ENCODE measurements at places on chromosomes 12 and 14.

DNA sequence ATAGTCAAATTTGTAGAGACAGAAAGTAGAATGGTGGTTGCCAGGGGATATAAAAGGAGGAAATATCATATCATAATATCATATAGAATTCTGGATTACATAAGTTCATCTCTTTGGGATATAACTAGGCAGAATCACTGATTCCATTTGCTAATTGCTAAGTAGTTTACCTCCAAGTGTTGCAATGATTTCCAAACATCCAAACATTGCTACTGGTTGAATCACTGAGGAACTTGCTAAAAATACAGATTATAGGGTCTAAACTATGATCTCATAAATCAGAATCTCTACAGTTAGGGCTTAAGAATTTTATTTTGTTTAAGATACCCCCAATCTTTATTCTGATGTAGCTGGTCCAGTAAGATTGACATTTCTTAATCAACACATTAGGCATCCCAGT is 16.1 kb upstream of the TAS2R42 start:
- DNase-seq, result no peak

GRCh38 chr14:100586403-100587085 is 673 bp downstream of the BEGAIN start:
- peak; percentile 49 for DNase-seq

DNA sequence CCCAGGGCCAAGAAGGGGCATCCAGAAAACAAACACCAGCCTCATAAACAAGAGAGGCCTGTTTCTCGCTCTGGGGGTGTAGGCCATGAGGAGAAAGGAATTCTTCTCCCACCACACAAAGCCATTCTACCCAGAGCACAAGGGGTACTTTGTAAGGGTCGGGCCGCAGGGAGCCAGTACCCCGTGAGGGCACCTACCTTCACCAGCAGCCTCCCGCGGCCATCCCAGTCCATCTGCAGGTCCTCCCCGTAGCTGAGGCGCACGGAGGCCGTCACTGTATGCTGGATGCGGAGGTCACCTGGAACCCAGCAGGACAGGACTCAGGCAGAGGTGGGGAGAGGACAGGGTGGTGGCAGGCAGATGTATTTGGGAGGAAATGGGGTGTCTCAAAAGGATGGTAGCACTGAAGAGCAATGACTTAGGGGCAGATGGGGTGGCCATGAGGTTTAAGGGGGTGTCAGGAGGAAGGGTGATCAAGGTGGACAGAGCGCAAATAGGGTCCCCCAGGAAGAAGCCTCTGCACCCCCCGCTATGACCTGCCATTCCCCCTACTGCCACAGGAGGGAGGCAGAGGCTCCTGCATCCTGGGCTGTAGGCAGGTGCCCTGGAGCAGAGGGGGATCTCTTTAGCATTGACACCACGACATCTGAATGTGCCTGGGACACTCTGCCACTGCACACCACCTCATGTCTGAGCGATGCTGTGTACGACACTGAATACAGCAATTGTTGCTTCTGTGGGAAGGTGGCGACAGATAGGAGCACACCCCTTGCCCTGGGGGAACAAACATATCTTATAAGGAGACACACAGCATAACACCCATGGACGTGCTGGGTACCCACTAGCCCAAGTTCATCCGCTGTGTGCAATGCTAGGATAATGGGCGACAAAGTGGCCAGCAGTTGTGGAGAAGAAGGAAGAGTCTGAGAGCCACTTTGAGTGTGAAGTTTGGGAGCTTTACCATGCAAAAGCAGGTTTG is 61.4 kb downstream of the VWF start:
- DNase-seq, result no peak

DNA sequence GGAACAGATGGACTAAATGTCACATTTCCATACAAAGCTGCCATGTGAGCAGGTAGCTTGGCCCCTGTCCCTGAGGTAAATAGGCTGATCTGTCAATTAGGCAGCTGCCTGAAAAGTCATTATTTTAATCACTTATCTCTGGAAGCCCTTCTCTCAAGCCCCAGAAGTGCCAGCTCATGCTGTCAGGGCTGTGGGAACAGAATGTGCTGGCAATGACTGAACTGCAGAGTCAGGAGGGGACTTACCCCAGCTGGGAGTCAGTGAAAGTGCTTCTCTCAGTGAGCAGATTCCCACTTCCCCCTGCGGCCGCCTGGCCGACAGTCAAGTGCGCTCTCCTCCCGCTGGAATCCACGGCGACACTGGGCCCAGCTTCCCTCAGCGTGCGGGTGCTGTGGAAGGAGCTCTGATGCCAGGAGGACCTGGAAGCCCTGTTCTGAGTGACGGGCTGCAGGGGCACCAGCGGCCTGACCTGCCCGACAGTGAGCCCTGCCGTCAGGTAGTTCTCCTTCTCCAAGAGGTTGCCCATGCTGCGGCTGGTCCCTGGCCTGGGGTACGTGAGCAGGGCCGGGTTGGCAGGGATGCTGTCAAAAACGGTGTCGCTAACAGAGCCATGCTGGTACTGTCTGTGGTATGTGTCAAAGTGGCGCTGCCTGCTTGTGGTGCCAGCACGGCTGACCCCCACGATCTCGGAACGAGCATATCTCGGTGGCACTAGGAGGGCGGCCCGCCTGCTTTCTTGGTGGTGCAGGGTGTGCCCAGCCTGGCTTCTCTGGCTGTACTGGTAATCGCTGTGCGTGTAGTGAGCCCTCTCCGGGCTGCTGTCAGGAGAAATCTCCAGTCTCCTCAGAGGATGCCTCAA is 18.7 kb downstream of the PKP2 start:
- DNase-seq, result peak; percentile 43

DNA sequence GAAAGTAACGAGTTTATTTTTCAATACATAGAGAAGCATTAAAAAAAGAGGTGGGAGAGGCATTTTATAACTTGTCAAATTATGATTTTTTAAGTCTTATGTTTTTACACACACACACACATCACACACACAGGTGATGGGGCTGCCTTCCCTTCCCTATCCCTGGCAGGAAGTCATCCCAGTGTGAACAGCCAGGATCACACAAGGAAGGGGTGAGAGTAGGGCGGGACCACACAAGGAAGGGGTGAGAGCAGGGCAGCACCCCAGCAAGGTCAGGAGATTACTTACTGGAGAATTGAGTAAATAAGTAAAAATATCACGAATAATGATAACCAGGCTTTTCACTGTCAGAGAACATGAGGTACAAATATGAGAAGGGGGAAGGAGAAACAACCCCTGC is 372.6 kb downstream of the SEC23A start:
- DNase-seq, result no peak

GRCh38 chr12:130625201-130625600 is 90.9 kb downstream of the RIMBP2 start:
- DNase-seq, result no peak

DNA sequence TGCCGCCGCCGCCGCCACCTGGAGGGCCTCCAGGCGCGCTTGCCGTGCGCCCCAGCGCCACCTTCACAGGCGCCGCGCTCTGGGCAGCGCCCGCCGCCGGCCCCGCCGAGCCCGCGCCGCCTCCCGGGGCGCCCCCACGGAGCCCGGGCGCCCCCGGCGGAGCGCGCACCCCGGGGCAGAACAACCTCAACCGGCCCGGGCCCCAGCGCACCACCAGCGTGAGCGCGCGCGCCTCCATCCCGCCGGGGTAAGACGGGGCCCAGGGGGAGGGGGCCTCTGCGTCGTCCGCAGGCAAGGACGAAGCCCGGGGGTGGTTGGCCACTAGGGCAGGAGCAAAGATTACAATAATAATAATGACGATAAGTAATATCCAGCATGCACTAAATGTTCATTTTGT is 21.3 kb downstream of the DTX1 start:
- no peak for DNase-seq

- DNase-seq, result no peak
Measured at GRCh38 chr14:28926122-28926521, 159.5 kb downstream of the FOXG1 start.

- no peak for DNase-seq
Measured at GRCh38 chr14:37616853-37617252, 21.4 kb downstream of the TTC6 start.

- no peak for DNase-seq
Measured at GRCh38 chr14:92964124-92965109, 41.5 kb downstream of the CHGA start.

DNA sequence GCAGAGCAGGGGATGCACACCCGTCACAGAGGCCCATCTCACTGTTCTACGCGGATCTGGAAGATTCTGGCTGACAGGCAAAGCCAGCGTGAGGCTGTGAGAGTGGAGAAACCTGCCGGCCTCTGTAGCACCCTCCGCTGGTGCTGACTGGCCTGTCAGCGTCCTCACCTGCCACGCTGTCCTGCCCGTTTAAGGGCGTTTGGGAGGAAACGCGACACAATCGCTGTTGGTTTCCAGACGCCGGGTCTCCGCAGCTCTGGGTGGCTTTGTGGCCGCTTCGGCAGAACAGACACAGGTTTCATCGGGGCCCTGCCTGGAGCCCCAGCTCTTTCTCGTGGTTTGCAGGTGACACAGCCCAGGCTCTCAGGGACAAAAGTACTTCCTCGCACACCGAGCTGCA is 70.6 kb downstream of the NOC4L start:
- no peak for DNase-seq

DNA sequence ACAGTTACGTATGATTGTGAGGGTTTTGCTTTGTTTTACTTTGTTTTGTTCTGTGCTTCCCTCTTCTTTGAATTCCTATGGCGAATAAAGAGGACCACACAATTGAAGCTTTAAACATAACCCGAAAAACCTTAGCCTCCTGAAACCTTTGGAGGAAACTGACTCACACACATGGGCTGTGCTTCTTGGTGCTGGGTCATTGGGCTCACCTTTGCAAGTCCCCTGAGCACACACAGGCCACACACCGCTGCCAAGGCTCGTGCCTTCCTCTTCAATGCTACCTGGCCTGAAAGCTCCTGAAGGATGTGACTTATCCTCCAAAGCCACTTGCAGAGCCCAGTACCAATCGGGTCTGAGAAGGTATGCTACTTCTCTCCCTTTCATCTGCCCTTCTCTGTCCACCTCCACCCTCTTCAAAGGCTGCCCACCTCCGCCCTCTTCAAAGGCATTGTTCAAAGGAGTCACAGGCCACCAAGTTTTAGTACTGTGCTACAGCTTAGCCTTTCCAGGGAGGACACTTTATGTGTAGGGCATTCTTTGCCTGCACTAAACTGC is 114.6 kb downstream of the FOXN3 start:
- no peak for DNase-seq

DNA sequence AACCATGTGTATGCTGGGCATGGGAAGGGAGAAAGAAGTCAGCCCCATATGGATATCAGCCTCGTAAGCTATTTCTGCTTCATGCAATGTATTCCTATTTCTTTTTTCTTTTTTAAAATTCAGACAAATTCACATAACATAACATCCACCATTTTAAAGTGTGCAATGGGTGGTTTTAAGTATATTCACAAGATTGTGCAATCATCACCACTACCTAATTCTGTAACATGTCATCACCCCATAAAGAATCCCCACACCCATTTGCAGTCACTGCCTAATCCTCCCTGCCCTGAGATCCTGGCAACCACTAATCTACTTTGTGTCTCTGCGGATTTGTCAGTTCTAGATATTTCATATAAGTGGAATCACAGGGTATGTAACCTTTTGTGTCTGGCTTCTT is 9.5 kb downstream of the POMT2 start:
- no peak for DNase-seq

- DNase-seq, result peak; percentile 13
Measured at GRCh38 chr14:45089813-45090212, 5.9 kb downstream of the PRPF39 start.

DNA sequence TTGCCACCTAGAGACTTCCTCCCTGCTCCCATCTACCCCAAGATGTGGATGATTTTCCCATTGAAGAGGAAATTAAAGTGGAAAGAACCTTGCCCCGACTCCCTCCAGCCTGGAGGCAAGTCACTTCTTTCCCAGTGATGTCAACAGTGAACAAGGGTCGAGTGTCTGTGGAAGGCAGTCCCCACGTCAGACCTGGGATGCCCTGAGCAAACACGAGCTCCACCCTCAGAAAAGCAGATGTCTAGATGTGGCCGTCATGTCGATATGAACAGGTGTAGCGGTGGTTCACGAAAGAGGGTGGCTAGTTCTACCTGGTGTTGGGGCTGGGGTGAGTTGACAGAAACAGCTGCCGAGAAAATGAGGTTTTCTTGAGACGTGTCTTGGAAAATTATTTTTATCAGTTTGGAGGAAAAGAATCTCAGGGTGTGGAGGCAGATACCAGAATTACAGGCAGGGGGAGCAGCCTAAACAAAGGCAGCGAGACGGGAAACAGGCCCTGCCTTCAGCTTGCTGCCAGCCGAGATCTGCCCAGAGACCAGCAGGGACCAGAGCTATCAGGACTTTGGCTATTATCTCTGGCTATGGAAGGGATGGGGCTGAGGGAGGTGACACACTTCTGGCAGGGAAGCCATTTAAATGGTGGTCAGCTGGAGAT is 25.9 kb downstream of the SYNDIG1L start:
- DNase-seq, result no peak

DNA sequence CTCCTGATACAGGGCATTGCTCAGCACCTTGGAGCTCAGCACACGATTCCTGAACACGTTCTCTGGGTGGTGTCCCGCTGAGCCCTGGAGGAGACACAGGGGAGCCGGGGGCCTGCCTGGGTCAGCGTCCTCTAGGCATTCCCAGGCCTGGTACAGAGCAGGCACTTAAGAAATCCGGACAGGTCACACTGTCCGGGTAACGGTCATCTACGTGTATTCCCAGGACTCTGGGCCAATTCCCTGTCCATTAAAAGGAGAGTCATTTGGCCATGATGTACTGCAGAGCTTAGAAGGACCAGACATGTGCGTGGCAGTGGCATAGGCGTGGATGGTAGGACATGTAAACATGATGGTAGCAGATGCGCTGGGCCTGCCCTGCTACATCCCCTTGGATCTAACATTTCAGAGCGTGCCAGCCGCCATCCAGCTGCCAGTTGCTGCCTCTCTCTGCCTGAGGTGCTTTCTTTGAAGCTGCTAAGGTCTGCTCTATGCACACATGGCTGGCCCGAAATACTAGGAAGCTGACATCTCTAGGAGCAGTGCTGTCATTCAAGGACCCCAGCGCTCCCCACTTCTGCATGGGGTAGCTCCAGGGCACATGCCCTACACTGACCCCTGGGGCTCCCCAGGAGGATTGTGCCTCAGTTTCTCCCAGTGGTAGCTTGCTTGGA is 273.1 kb upstream of the RTL1 start:
- DNase-seq, result no peak

All from inflammatory macrophage treated with lipopolysaccharide for 1 hour (primary cell).